AG04450 (cell line): ENCODE measurements at places on chromosomes 6 and 20.
A peak's percentile ranks its signal among the peaks of the same experiment; 100 is the strongest.

- no peak for DNase-seq
Observed at GRCh38 chr6:67252663-67253062, 1382.4 kb upstream of the ADGRB3 start.

DNA sequence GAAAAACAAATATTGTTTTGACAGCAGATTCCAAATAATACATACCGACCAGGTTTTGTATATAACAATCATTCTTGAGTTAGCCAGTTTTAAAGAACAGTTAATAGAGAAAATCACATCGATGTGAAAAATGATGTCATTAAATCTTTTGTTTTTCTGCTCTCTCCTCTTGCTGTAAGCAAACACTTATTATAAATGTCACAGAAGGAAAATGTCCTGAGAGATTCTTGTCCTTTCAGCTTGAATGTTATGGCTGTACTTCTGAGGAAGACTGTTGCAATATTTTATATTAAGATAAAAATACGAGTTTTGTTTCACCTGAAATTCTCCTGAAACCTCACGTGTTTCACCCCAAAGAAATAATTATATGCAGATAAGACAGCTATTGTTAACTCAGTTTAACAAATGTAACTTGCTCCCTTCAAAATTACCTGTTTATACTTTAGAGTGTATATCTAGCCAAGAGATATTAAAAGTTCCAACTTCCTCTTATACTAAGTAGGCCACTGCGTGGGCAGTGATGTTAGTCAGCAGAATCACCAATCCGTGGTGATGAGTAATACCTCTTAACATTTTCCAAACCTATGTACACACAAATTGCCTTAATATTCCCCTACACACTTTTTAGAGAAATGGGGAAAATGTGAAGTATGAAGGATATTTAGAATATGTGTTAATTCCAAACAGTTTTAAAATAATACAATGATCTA, 1111.4 kb upstream of the CITED2 start:
- DNase-seq = peak; percentile 69

- no peak for DNase-seq
Observed at GRCh38 chr6:74971633-74972032, 234.2 kb downstream of the COL12A1 start.

- DNase-seq = no peak
Observed at GRCh38 chr20:37577981-37578380, 50.3 kb upstream of the BLCAP start.

GRCh38 chr20:48624315-48625020, 203.3 kb downstream of the PREX1 start:
- DNase-seq = no peak

GRCh38 chr20:53421343-53421742, 172.3 kb downstream of the ZNF217 start:
- no peak for DNase-seq

DNA sequence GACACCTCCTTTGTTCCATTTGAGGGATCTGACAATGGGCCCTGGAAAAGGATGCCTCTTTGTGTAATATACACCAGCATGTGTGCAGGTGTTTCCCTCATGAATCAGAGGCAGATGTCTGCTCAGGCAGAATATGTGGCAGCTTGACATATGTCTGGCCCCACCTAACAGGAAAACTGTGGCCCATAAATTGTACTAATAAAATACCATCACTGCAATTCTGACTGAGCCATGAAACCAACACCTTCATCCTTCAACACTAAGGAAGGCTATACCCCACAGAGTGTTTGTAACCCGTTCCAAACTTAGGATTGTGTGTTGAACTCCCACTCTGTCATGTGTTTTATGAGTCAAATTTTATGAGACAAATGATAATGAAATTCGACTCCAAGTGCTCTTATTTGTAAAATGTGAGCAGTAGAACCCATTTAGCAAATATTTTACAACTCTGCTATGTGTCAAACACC, 22.7 kb downstream of the LAMA4 start:
- no peak for DNase-seq

- peak; percentile 67 for DNase-seq
Observed at GRCh38 chr6:108651340-108652227, 90.9 kb downstream of the FOXO3 start.

DNA sequence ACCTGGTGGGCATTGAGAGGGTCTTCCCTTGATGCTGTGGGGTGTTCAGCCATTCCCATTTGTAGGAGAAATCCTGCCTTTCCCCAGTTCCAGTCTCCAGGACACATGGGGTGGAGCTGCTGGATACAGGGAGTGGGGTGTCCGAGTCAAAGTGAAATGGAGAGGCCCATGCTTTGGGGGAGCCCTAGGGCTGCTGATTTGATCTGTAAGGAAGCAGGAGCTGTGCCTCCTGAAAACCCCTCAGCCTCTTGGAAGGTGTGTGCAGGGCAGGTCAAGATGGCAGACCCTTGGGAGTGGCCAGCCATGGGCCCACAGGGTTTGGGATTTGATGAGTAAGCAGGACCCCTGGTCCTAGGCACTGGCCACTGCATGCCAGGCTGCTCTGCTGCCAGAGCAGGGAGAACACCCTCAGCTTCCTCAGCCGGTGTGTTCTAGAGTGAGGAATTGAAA, 82.0 kb downstream of the SERAC1 start:
- no peak for DNase-seq

- DNase-seq = no peak
Observed at GRCh38 chr20:57576002-57576401, 15.1 kb downstream of the PCK1 start.

DNA sequence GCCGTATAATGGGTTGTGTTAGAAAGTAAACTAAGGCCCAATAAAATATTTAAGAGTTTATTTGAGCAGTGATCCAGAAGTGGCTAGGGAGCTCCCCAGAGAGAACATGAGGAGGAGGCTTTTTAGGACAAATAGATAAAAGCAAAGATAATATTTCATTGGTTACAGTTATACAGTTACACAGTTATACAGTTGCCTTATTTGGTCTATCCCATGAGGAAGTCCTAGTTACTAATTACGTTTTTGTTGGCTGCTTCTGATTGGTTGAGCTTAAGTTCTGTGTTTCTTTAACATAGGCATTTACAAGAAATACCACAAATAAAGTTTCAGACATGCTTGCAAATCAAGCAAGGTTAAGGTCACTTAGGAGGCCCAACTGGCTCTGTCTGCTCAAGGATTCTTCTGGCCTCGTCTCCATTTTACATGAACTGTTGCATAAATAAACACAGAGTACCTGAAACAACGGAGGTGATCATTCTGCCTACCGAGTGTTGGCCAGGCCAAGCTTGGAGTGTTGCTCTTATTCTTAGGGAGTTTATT, 7.0 kb downstream of the UBD start:
- peak; percentile 29 for DNase-seq

- no peak for DNase-seq
Observed at GRCh38 chr6:30483677-30484279, 5.5 kb upstream of the HLA-E start.

GRCh38 chr6:108203189-108204112, 37.6 kb downstream of the NR2E1 start:
- DNase-seq = no peak

DNA sequence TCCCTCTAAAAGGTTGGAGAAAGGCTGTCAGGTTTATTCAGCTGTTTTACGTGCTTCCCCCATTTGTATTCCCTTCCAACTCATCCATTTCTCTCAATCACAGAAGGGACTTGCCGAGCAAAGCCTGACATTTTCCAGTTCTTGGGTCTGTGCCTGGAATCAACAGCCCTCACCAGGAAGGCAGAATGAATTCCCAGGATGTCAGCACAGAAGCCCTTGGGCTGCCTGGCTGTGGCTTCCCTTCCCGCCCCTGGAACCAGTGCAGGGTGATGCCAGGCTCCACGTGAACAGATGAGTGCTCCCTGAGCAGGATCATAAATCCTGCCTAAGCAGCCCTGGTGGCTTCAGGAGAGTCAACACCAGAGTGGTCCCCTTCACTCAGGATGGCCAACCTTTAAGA, 86.1 kb upstream of the CD83 start:
- DNase-seq = no peak

- no peak for DNase-seq
Observed at GRCh38 chr20:34396408-34396807, 33.3 kb downstream of the ITCH start.

- DNase-seq = no peak
Observed at GRCh38 chr6:70680396-70680795, 12.7 kb downstream of the SMAP1 start.

- no peak for DNase-seq
Observed at GRCh38 chr6:151761851-151762250, 45.6 kb upstream of the ESR1 start.

- DNase-seq = no peak
Observed at GRCh38 chr20:1500496-1500895, 9.3 kb upstream of the SIRPB2 start.

GRCh38 chr20:45818239-45818638, 5.8 kb downstream of the UBE2C start:
- DNase-seq = no peak

GRCh38 chr6:128259730-128260685, 260.4 kb downstream of the PTPRK start:
- no peak for DNase-seq

GRCh38 chr20:53739799-53740785, 146.5 kb upstream of the ZNF217 start:
- no peak for DNase-seq

GRCh38 chr6:103177791-103178190, 1681.9 kb downstream of the HACE1 start:
- no peak for DNase-seq

GRCh38 chr6:86193821-86194220, 551.1 kb upstream of the SYNCRIP start:
- no peak for DNase-seq

- no peak for DNase-seq
Observed at GRCh38 chr20:58514321-58515232, 622 bp downstream of the APCDD1L start.

- no peak for DNase-seq
Observed at GRCh38 chr6:156775717-156776116, 1.5 kb upstream of the ARID1B start.

DNA sequence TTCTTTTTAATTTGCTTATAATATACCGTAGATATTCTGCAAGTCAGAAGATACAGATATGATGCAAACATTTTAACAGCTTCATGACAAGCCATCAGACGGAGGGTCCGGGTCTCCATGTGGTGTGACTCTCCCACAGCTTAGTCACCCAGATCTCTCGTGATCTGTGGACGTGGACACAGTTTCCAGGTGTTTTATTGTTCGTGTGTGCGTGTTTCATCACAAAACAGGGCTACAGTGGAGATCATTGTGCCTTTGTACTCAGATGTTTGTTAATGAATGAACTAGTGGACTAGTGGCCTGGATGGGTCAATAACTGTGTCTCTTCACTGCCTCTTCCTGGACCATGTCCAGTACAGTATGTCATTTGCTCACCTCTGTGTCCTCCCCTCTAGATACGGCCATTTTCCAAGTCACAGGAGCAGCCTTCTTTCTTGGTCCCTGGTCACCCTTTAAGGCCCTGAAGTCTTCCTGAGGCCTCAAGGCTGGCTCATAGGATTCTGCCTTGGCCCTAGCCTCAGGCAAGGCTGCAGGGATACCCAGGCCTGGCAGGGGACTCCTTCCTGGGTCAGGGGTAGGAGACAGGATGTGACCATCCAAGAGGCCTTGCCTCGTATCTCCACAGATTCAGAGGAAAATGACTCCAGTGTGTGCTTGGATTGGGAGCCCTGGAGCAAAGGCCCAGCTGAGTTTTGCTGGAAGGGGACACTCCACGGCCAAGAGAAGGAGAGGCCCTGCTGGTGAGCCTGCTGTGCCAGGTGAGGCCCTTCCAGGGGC, 4.6 kb downstream of the ADIG start:
- DNase-seq = no peak

DNA sequence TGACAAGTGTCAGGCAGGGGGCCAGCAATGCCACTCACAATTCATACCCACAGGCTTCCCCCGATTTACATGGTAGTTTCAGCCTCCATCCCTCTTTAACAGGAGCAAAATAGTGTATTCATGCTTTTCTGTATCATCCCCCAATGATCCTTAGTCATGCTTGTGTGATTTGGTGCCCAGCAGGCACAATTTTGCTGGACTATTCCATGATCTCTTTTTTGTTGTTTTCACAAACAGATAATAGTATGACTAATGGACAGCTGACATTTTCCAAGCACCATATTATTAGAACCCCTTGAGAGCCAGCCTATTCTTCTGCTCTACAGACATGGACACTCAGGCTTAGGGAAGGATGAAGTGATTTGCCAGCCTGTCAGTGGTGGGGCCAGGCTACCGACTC, 128.2 kb upstream of the RIPOR2 start:
- no peak for DNase-seq

DNA sequence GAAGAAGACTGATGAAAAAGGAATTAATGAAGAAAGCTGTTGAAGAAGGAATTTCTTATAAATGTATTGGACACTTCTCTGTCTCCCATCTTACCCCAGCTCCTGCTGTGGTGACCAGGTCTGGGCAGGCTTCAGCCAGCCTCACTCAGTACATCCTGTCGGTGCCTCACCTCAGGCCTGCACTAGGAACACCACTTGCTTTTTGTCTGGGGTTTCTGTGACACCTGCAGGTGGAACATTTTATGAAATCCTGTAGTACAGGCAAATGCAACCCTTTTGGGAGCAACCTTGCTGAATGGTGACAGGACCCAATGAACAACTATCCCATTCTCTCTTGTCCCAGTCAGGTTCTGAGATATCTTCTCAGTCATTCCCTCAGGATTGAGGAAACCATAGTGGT, 129.7 kb downstream of the PRDM13 start:
- DNase-seq = no peak

DNA sequence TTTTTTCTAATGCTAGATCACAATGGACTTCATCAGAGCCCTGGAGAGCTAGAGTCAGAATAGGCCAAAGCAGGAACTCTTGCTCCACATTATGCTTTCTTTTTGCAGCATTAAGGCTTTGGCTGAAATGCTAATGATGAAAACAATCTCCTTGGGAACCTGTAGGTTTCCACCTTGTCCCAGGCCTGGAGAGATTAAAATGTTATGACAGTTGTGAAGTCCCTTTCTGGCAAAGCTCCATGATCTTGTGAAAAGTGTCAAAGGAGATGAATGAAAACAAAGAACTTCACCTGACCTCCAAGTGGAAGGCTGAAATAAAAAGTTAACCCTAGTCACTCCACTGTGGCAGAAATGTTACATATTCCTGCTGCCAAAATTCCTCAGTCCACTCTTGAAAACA, 64.0 kb upstream of the LRRC1 start:
- no peak for DNase-seq

DNA sequence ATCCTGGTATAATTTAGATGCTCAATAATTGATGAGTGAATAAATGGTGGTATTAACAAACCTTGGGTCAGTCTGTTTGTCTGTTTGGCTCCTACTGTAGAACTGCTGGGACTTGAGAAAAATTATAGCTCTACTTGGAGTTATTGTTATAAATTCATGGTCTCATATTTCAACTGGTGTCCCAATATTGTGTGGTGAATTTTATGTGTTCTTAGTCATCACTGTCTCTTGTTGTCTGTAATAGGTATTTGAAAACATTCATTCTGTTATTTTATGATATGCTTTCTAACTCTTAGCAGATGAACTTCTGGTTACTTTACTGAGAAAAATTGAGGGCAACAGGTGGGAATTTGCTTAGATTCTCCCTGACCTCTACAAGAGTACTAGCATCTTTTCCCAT, 221.4 kb downstream of the CDKAL1 start:
- DNase-seq = no peak

DNA sequence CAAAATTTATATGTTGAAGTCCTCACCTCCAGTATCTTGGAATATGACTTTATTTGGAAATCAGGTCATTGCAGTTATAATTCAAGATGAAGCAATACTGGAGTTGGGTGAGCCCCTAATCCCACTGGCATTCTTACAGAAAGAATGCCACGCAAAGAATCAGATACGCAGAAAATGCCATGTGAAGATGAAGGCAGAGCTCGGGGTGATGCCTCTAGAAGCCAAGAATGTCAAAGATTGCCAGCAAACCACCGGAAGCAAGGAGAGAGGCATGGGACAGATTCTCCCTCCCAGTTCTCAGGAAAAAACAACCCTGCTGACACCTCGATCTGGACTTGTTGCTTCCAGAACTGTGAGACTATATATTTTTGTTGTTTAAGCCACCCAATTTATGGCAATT, 273.4 kb upstream of the CITED2 start:
- DNase-seq = no peak
